ENCODE measurements at places on chromosomes 5 and 9.

- no peak for DNase-seq
These were observed 25.8 kb downstream of the WNT8A start for GRCh38 chr5:138109463-138110265.

DNA sequence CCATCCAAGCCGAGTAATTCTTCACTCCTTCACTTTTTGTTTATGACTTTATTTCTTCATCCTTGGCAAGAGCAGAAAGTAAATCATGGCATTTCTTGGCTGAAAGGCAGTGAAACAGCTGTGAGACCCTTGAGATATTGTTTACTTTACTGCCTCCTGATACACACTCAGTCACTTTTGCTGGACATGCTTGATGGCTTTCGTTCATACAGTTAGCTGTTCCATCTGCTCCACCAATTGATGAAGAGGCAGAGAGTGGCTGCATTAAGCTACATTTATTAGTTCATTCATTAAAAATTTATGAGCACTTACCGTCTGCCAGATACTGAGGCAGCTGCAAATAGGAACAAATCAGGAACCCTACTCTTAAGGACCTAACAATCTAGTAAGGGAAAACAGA is 184.4 kb upstream of the OR13F1 start:
- DNase-seq = no peak

GRCh38 chr9:138103111-138103848 is 225.7 kb downstream of the CACNA1B start:
- DNase-seq = no peak

DNA sequence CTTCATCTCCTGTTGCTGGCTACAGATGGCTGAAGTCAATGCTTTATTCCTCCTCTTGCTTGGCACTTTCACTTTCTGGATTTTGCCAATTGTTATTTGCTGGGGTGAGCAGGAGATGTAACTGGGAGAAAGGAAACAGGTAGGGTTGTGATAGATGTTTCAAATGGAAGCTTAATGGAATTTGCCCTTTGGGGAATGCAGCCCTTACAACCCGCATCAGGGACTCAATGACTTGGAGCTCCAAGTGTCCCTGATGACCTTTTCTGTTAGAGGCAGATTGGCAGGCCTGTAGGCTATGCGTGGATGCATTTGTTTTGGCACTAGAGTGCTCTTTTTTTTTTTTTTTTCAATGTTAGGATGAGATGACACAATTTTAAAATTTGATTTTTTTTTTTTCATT is 219.9 kb upstream of the GLRA1 start:
- no peak for DNase-seq

- no peak for DNase-seq
These were observed at the start of gene NR5A1 for GRCh38 chr9:124506931-124507879. TSS of gene NR5A1 (minus strand) at chr9:124507399. CDS start at chr9:124503395, 4,004 bp downstream.

- no peak for DNase-seq
These were observed 189.8 kb downstream of the TLE1 start for GRCh38 chr9:81499594-81499993.

DNA sequence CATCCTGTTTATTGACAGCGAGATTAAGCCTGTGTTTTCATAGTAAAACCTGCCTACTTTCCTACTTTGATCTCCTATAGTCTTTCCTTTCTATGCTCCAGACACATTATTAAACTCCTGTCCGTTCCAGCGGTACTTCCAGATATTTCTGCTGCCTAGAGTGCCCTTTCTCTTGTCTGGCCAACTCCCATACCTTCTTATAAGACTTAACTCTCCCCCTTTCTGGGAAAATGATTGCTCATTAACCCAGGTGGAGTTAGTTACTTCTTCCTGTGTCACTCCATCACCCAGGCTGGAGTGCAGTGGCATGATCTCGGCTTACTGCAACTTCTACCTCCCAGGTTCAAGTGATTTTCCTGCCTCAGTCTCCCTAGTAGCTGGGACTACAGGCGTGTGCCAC is 33.1 kb downstream of the KDM4C start:
- DNase-seq = no peak

DNA sequence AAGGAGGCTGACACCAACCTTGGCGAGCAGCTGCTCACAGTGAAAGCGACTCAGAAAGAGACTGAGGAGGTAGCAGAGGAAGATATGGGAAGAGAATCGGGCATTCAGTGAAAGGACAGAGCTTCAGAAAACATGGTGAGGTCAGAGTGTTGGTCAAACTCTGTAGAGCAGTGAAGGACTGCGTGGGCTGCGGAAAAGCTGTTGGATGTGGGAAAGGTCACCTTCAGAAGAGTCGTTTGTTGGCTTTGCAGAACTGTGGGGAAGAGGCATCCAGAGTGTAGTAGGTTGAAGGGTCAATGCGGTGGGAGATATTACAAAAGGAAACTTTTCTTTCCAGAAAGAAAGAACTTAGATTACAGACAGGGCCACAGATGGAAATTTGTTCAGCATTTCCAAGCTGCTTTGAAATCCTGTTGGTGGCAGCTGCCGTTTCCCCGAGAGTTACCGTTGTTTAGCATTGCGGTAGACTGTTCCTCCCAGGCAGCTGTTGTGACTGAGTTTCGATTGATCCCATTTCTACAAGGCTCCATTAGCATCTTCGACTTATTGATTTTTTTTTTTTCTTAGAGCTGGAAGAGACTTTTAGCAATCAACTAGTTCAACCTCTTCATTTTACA is 58.3 kb upstream of the AFAP1L1 start:
- DNase-seq = no peak

- DNase-seq = no peak
These were observed 62.0 kb downstream of the BHMT start for GRCh38 chr5:79173626-79174025.

GRCh38 chr9:129686736-129687135 is 21.3 kb downstream of the PRRX2 start:
- no peak for DNase-seq

- DNase-seq = no peak
These were observed 29.5 kb downstream of the RAI14 start for GRCh38 chr5:34685485-34686165.
